ENCODE measurements at places on chromosomes 13 and 19.
A peak's percentile ranks its signal among the peaks of the same experiment; 100 is the strongest.

GRCh38 chr13:87941226-87941625, 270.1 kb downstream of the SLITRK5 start:
- no peak for DNase-seq

DNA sequence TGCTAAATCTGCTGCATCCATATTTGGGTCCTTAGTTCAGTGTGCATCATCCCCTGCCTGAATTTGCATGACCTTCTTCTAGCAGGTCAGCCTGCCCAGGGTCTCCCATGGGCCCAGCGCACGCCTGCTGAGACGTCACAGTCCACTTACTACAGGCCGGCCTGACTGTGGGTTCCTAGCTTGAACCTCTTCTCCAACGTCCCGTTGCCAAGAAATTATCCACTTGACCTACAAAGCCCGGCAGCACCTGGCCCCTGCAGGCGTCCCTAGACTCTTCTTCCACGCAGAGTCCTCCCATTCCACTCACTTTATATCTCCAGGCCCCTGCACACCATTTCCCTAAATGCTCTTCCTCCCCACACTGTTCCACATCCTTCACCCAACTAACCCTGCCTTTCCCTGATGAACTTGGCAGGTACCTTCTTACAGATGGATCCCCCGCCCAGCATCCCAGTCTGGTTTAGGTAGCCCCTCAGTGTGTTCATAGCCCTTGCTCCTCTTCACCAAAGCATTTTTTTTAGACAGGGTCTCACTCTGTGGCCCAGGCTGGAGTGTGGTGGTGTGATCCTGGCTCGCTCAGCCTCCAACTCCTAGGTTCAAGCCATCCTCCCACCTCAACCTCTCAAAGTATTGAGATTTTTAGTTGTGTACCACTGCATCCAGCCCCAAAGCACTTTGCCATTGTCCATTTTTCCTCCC, 155.0 kb upstream of the SOX1 start:
- no peak for DNase-seq

GRCh38 chr13:96421314-96421713, 331.4 kb downstream of the HS6ST3 start:
- DNase-seq, result no peak

GRCh38 chr13:36954542-36954941, 34.5 kb upstream of the SMAD9 start:
- DNase-seq, result no peak

DNA sequence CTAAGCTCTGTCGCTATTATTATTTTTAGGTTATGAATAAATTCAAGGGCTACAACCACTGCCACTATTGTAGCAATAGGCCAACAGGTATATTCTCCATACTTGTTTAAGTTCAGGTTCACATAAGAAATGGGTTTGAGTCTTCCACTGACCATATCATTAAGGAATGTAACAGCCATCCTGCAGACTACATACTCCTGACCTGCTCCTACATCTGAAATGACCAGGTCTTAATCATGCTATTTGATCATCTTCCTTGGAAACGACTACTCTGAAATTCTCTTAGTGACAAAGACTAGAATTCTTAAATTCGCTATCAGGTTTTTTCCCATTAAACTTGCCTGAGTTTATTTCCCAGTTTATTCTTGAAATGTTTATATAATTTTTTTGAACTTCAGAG, 66.8 kb downstream of the IPO5 start:
- DNase-seq, result no peak

DNA sequence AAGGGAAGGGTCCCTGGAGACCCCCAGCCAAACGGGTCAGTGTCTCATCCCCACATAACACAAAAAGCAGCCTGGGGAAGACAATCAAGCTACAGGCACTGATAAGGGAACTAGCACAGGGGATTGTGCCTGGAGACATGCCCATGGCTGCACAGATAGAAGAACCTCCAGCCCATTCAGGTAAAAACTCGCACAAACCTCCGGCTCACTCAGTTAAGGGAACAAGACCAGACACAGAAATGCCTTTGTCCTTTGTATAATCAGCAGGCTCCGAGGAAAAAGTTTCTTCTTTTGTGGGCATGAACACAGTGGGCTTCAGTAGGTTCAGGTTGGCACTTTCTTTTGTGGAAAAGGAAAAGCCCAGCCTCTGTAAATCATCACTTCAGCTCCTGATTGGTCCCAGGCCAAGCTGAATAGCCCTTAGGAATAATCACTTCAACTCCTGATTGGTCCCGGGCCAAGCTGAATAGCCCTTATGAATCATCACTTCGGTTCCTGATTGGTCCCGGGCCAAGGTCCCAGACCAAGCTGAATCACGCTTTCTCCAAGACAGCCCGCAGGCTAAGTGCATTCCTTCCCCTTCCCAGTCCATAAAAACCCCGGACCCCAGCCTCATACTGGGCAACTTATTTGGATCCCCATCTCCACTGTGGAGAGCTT, 5.0 kb upstream of the ZNF230 start:
- no peak for DNase-seq

GRCh38 chr19:30281906-30282305, 90.3 kb upstream of the ZNF536 start:
- DNase-seq, result no peak

DNA sequence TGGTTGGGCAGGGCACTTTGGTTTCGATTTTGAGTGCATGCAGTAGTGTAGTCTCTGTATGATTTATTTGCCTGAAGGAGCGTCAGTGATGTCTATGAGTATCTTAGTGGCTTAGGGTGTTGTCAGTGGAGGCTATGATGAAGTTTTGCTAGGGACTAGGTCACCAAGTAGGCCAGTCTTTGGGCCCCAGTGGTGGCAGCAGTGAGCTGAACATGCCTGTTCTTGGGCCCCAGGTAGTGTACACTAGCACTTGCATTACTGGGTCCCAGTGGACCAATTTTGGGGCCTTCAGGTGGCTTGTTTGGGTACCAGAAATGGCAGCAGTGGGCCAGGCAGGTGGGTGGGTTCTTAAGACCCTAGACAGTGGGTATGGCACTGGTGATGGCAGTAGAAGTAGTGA, 598.7 kb upstream of the SPRY2 start:
- no peak for DNase-seq

GRCh38 chr19:3518255-3518654, 12.1 kb downstream of the FZR1 start:
- DNase-seq, result no peak

DNA sequence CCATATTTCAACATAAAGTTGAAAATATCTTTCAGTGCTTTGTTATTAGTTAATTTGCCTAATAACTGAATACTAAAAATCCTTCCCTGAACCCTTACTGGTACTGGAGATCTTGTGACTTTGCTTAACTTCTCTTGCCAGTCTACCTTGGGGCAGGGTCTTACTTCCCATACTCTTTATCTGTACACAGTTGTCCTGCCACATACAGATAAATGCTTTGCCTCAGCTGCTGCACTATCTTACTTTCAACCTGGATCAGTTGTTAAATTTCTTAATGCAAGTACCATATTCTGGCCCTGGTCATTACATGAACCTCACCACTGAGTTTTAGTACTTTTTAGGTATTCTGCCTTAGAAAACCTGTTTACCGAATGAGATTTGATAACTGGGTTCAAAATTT, 107.6 kb downstream of the PIBF1 start:
- DNase-seq, result no peak

- no peak for DNase-seq
These were observed 1192.2 kb downstream of the EFNB2 start for GRCh38 chr13:105343134-105343806.

- no peak for DNase-seq
These were observed 36.9 kb downstream of the RASA3 start for GRCh38 chr13:114095486-114095885.

DNA sequence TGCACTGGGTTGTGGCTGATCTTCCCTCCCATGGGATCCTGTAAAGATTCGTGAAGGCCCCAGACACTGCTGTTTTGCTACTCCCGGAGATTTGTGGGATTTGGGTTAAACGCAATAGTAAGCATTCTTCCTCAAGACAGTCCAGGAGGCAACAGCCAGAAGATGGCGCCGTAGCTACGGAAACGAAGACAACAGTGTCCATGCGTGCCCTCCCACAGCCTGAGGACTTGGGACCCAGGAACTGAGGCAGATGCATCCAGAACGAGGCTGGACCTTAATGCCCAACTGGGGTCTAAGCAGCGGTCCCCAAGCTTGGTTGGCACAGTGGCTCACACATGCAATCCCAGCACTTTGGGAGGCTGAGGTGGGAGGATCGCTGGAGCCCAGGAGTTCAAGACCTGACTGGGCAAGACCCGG, 57.6 kb upstream of the ZNF507 start:
- no peak for DNase-seq

GRCh38 chr19:32287086-32287485, 58.3 kb upstream of the ZNF507 start:
- no peak for DNase-seq

DNA sequence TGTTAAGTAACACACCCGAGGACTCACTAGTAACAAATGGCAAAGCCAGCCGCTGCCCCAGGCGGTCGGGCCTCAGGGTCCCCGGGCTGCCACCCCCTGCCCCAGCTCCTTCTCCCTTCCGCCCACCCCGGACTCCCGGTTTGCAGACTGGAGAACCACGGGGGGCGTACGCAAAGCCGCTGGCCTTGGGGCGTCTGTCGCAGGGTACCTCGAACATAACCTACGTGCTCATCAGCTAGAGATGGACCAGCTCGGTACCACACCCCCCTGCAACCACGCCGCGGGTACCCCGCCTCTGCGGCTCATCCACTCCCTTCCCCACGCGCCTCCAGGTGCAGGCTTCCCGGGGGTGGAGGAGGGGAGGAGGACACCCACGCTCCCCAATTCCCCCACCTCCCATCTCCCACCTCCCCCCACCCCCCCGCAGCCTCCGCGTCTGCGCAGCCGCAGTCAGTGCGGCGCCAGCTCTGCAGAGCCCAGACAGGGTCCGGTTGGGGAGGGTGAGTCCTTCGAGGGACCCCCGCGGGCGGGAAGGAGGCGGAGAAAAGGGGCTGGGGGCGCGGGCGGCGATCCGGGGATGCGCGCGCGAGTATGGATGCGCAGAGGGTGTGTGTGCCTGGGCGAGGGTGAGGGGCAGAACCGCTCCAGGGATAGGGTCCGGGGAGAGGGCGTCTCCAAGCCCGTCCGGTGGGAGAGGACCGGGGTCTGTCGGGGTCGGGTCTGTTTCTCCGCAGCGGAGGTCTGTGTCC, at the start of gene SMIM17:
TSS of gene SMIM17 (plus strand) at position 449 of the 749 bp plus-strand sequence. CDS start 2,509 bp downstream, outside the sequence.
- DNase-seq, result no peak

GRCh38 chr13:77184455-77184854, 142.4 kb downstream of the MYCBP2 start:
- DNase-seq, result peak; percentile 23

DNA sequence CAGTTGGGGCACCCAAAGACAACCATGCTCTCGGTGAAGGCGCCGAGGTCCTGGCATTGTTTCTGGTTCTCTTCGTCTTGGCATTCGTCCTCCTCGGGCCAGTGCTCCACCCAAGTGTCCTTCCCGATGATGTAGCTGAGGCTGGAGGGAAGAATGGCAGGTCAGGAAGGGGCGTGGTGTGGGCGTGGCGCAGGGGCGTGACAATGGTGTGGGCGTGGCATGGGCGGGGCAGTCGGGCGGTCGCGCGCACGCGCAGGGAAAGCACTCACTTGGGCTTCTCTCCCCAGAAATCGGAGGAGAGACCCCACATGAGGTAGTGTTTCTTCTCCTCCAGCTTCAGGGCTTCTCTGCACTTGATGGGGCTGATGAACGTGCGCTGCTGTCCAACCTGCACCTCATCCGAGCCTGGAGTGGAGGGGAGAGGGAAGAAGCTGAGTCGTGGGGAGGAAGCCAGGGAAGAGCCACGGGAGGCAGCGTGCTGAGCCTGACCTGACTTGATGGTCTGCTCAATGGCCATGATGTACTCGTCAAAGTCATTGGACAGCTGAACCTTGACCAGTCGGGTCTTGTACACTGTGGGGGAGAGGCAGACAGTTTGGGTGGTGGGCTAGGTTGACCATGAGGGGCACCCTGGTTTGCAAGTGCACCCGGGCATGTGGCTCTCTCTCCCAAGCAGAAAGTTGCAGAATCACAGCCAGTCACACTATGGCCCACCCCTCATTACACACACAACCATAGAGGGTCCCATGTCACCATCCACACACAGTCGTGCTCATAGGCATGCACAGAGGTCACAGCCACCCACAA, 8.1 kb upstream of the TNFSF14 start:
- no peak for DNase-seq

- peak; percentile 76 for DNase-seq
These were observed at the start of gene ZNF790 for GRCh38 chr19:36837906-36838783. TSS of gene ZNF790 (minus strand) at chr19:36838387. CDS start at chr19:36825619, 12,768 bp downstream.

GRCh38 chr19:3508771-3509535, 2.8 kb downstream of the FZR1 start:
- DNase-seq, result no peak

GRCh38 chr13:72617951-72618350, 109.5 kb downstream of the MZT1 start:
- DNase-seq, result no peak

DNA sequence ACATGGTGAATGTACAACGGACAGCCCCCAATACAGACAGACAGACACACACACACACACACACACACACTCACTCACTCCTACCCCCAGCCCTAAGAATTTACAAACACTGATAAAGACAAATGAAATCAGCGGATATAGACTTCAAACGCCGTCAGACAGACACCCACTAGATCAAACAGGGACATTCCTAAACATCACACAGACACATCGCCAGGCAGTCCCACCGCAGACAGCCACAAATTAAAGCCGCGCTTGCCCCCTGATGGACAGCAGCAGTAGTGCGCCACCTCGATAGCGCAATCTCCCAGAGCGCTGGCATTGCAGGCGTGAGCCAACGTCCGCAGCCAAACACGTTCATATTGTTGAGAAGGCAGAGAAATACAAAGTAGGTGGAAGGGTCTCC, 24.7 kb upstream of the ADGRE1 start:
- DNase-seq, result peak; percentile 77

DNA sequence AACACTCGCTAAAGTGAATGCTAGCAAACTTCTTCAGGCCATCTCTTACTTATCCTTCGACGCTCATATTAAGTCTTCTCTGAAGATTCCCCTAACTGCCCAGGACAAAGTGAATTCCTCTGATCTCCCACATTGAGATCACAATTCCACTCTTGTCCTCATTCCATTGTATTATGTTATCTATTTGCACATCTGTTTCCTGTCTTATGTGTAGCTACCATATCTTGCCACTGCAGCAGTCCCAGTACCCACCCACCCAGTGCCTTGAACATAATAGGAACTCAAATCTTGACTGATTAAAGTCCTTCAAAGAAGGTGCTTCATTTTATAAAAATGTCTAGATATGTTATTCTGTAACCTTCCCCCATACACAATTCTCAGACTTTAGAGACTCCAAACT, 702.3 kb downstream of the DIAPH3 start:
- DNase-seq, result no peak

Measured in activated B cell treated with CpG ODN at 0.5 μM for 24 hours (primary cell).